ENCODE measurements at places on chromosomes 12 and 14.

- no peak for DNase-seq
These were observed 22.6 kb upstream of the TRAF3 start for GRCh38 chr14:102754370-102755262.

GRCh38 chr12:29416748-29417147 lies 35.8 kb upstream of the ERGIC2 start:
- DNase-seq, result no peak

GRCh38 chr12:180445-180844 lies 33.5 kb downstream of the SLC6A12 start:
- peak; percentile 53 for DNase-seq

GRCh38 chr12:68489273-68489672 lies 121.4 kb upstream of the RAP1B start:
- DNase-seq, result no peak

DNA sequence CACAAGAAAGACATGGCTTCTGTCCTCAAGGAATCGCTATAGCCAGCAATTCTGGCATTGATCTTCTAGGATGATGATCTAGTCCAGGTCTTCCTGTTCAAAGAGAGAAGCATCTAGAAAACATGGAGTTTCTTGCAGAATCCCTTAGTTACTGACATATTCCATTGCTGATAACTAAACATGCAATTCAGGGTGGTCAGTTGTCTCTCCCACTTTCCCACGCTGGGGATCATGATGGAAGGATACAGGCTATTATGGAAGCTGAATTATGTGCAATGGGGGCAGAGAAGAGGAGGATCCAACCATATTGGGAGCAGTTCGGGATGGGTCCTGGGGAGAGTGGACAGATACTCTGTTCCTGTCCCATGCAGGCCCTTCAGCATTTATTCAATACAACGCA lies 9.8 kb upstream of the RPH3A start:
- DNase-seq, result no peak

DNA sequence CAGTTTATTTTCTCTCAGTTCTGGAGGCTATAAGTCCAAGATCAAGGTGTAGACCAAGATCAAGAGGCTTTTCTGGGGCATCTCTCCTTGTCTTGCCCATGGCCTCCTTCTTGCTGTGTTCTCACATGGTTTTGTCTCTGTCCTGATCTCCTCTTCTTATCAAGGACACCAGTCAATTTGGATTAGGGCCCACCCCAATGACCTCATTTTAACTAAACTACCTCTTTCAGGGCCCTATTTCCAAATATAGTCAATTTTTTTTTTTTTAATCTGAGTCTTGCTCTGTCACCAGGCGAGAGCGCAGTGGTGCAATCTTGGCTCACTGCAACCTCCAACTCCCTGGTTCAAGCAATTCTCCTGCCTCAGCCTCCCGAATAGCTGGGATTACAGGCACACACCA lies 50.8 kb downstream of the TSHR start:
- DNase-seq, result no peak

- no peak for DNase-seq
These were observed 2.8 kb downstream of the OLR1 start for GRCh38 chr12:10169104-10169503.

DNA sequence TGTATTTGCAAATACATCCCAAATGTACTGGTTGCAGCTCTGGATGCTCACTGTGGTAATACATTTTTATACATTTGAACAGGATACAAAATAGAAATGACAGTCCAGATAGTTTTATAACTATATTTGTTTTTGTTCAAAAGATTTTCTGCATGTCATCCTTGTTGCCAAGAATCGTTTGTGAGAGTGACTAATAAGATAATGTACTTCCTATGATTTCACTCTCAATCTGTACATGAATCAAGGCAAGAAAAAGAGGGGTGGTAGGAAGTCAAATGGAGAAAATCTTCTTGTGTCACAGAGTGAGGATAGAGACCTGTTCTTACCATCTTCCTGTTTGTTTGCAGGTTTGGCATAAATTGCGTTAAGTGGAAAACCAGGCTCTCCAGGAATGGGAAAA lies 13.9 kb downstream of the ARPC3 start:
- DNase-seq, result no peak

DNA sequence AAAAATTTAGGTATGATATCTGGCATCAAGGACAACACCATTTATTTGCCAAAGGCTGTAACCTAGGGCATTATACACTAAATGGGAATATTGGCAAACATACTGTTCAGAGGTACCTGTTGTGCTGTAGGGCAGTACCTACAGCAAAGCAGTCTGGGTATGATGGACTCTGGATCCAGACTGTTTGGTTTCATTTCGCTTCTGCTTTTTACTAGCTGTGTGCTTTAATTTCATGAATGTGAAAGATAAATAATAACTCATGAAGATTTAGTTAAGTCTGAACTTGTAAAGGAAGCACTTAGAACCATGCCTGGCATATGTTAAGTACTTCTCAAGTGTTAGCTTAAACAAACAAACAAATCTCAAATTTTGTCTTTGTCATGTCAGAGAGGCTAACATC lies 17.7 kb upstream of the SLC38A2 start:
- DNase-seq, result no peak

- no peak for DNase-seq
These were observed 306.9 kb downstream of the BCL11B start for GRCh38 chr14:98965076-98965475.

DNA sequence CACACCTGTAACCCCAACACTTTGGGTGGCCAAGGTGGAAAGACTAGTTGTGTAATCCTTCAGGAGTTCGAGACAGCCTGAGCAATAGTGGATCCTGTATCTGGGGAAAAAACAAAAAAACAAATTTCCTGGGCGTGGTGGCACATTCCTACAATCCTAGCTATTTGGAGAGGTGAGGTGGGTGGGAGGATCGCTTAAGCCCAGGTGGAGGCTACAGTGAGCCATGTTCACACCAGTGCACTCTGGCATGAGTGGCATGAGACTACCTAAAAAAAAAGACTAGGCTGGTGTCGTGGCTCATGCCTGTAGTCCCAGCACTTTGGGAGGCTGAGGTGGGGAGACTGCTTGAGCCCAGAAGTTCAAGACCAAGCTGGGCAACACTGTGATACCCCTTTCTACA lies 17.2 kb downstream of the PTGES3 start:
- DNase-seq, result no peak

DNA sequence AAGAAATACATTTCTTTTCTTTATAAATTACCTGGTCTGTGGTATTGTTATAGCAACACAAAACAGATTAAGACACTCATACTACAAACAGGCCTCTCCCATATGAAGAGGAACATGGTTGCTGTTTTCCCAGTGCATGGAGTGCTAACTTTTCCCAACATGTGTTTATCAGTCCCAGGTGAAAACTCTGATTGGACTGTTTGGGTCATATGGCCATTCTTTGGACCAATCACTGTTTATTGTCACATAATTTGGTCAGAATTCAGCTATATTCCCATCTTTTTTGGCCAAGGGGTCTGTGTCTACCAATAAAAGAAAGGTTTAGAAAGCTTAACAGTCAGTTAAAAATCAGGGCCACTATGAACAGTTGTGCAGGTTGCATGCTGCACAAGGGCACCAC lies 35.4 kb upstream of the CCDC60 start:
- DNase-seq, result no peak

GRCh38 chr14:24335461-24336171 lies 745 bp upstream of the ADCY4 start:
- no peak for DNase-seq

DNA sequence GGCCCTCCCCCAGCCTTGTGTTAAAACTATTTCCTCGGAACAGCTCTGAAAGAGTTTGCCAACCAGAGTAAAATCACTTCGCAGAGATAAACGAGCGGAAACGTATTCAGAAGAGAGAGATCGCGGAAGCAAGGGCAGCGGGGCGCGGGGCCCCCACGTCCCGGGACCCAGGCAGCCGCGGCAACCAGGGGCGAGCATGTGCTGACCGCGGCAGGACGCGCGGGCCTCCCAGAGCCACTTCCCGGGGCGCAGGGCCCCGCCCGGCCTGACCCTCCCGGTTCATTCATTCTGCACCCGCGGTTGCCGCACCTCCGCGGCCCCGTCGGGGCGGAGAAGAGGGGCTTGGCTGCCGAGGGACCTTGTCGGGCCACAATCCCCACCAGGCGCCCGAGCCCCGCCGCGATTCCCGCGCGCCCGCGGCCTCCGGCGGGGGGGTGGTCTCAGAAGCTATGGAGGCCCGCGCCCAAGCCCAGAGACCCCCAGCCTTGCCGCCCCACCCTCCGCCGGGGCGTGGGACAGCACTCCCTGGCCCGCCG lies 598 bp downstream of the UBE2N start:
- DNase-seq, result no peak

DNA sequence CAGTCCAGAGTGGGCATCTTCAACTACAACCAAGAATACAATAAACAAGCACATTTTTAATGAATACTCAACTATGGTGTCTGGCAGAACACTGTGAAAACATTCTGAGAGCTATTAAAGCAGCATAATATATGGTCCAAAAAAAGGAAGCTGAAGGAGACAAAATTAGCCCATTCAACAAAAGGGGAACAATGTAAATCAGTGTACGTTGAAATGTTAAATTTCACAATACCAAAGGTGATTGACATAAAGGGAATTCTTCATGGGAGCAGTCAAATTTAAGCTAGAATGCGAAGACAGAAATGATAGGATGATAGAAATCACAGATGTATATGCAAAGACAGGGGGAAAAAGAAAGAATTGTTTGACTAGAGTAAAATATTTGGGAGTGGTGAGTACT lies 41.3 kb upstream of the SYCP3 start:
- DNase-seq, result no peak

GRCh38 chr12:19223695-19224094 lies 94.2 kb downstream of the PLEKHA5 start:
- DNase-seq, result peak; percentile 35

- DNase-seq, result no peak
These were observed 57.5 kb downstream of the PLEKHA5 start for GRCh38 chr12:19186722-19187661.

GRCh38 chr12:5262450-5262849 lies 169.5 kb upstream of the NTF3 start:
- peak; percentile 13 for DNase-seq

GRCh38 chr14:85471744-85472143 lies 58.2 kb upstream of the FLRT2 start:
- DNase-seq, result peak; percentile 99

DNA sequence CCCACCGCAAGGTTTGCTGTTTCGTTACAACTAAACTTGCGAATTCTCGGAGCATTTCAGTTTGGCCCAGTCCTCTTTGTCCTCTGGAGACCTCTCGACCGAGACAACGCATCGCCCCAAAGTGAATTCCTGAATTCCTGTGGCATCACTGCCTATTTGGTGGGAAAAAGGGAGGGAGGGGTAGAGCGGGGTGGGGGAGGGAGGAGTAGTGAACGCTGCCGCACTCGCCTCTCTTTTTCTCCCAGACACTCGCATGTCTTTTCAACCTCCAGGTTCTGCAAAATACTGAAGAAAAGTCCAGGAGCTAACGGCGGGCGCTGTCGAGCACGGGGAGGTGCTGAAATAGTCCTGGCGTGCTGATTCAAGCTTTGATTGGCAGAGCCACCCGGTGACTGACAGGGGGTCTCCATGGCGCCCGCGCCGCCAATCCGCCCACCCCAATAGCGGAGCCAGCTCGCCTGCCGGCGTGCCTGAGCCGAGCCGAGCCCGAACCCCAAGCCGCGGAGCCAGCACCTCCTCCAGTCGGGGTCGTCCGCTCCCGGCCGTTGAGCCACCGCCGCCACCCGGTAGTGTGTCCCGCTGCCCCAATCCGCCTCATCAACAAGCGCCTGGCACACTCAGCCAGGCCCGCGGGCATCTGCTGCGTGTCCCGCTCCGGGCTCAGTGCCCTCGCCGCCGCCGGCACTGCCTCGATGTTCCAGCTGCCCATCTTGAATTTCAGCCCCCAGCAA lies at the start of gene SIX6:
TSS of gene SIX6 (plus strand) at position 440 of the 731 bp plus-strand sequence. CDS start at position 693, 253 bp downstream.
- DNase-seq, result peak; percentile 12

DNA sequence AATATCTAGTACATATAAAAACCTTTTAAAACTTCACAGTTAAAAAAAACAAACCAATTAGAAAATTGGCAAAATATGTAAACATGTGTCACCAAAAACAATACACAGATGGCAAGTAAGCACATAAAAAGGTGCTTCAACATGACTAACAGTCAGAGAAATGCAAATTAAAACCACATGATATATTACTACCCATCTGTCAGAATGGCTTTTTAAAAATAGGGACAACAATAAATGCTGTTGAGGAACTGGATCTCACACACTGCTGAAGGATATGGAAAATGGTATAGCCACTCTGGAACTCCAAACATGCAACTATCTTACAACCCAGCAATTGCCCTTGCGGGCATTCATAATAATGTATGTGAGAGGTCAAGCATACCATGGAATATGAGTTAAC lies 1153.6 kb downstream of the FLRT2 start:
- DNase-seq, result no peak

DNA sequence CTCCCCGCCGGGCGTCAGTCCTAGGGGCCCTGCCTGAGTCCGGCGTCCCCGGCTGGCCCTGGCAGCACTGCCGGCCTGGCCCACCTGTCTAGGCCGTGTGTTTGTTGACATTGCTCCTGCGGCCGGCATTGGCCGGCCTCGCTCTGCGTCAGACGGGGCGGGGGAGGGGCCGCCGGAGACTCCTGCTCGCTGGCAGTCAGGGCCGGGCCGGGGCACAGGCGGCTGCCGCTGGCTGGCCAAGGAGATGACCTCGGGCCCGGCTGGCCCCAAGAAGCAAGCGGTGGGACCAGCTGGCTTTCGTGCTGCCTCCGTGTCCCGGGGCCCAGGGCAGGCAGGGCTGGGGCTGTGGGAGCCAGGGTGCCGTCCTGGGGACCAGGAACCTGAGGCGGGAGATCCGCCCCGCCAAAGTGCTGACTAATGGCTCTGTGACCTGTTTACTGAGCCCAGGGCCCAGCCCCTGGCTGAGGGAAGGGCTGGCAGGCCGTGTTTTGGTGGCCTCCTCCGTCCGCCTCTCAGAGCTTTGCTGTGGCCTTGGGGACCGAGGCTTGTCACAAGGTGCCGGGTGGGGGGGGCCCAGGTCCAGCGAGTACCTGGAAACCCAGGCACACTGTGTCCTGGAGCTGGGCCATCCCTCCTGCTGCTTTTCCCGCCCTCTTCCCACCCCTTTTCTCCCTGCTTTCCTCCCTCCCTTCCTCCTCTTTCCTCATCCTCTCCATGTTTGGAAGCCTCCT lies 1.8 kb downstream of the ULK1 start:
- peak; percentile 74 for DNase-seq

DNA sequence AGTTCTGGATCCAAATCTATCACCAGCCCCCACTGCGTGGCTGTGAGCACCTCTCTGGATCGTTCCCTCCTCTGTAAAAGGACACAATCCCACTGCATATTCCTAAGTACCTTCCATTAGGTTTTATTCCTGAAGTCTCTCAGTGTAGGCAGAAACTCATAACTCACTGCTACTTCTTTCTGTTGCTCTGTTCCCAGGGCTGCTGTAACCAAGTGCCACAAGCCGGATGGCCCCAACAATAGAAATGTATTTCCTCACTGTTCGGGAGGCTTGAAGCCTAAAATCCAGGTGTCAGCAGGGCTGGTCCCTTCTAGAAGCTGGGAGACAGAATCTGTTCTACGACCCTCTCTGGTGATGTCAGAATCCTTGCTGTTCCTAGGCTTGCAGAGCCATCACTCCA lies 24.9 kb downstream of the FOXN3 start:
- DNase-seq, result no peak

DNA sequence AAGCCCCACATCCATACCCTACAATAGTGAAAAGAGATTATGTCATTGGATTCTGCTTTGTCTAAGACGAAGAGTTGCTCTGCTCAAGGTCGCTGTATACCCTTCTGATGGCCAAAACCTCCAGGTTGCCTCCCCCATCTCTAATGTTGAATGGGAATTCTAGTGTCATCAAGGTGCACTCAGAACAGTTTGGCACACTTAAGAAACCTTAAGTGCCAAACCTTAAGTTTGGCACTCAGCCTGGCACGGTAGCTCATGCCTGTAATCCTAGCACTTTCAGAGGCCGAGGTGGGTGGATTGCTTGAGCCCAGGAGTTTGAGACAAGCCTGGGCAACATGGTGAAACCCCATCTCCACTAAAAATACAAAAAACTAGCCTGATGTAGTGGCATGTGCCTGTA lies 1245.6 kb upstream of the SEL1L start:
- no peak for DNase-seq

Data from brain microvascular endothelial cell (primary cell).